ENCODE measurements at places on chromosomes 3 and 15.

DNA sequence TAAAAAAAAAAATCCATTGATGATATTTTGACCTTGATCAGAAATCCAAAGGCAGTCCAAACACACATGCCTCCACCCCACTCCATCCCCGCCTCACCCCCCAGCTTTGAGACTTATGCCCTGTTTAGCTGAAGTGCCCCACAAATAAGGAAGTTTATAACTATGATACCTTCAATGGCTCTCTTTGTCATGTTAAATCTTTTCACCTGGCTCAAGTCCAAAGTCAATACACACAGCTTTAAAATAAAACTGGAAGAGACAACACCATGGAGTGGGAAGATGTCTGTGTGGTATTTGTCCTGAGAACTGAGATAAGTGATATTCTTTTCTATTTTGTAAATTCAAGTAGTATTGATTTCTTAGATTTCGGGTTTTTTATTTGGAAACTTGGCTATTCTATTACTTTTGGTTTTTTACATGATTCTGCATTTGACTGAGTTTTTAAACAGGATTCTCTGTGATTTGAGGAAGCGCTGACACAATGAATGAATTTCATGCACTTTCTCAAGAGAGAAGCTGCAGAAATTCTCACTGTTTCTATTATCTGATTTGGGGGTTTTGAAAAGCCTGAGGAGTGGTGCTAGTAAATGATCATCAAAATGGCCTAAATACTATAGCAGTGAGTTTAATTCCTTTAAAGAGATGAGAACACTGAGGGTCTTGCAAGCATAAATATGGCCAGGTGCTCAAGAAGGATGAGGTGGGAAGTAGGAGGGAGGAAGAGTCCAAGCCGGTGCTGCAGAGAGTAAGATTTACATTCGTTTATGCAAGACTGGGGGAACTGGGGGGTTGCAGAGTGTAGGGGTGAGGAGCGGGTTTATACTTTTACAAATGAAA is 5.2 kb downstream of the FOXB1 start:
- no peak for DNase-seq

DNA sequence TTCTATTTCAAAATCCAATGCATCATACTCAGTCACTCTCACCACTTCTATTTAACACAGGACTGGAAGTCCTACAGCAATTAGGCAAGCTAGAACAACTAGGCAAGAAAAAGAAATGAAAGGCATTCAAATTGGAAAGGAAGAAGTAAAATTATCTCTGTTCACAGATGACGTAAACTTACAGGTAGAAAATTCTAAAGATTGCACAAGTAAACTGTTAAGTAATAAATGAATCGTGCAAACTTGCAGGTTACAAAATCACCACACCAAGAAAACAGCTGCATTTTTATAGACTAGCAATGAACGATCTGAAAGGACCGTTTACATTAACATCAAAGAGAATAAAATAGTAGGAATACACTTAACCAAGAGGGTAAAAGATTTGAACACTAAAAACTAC is 36.2 kb downstream of the CHST2 start:
- DNase-seq: no peak

DNA sequence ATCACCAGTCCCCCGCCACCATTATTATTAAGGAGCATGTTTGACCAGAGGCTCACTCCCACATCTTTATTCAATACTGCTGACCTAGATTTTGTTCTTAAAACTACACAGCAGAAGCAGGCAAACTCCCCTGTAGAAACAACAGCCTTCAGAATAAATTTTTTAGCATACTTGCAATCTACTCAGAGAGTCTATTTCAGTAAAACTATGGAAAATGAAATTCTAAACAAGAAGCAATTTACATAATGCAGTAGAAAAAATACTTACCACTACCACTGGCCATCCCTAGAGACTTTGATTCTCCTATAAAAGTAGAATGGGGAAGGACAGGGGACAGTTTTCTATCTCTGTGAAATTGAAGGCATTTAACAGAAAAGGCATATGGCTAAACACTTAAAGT is 76.0 kb downstream of the MAP4 start:
- no peak for DNase-seq

DNA sequence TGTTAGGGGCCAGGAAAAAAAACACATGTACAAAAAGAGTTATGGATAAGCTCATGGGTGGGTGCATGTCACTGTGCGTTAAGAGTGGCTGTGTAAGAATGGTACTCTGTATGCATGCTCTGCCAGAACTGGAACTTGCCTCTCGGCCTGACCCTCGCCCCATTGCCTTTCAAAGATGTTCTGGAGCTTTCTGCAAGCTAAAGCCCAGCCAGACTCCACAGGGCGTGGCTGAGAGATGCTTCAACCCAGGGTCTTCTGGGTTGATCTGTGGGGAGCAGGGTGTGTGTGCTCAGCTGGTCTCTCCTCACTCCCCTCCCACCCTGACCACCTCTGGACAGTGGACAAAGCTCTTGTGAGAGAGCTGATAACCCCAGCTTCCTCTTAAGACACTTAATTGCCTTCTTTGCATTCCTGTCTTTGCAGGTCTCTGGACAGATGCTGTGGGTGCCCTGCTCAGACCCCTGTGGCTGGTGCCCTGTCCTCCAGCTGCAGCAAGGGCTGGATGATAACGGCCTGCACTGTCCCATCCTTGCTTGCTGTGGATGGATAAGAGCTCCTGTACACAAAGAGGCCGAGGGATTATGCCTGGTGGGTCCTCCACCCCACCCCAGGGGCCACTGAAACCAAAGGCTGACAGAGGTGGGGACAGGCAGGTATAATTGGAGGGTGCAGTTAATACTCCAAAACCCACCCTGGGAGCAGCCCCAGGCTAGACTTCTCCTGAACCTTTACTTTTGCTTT is 28.7 kb downstream of the ALDH1L1 start:
- DNase-seq: peak; percentile 15

- no peak for DNase-seq
These were observed 62.7 kb downstream of the EXOG start for GRCh38 chr3:38558864-38559263.

DNA sequence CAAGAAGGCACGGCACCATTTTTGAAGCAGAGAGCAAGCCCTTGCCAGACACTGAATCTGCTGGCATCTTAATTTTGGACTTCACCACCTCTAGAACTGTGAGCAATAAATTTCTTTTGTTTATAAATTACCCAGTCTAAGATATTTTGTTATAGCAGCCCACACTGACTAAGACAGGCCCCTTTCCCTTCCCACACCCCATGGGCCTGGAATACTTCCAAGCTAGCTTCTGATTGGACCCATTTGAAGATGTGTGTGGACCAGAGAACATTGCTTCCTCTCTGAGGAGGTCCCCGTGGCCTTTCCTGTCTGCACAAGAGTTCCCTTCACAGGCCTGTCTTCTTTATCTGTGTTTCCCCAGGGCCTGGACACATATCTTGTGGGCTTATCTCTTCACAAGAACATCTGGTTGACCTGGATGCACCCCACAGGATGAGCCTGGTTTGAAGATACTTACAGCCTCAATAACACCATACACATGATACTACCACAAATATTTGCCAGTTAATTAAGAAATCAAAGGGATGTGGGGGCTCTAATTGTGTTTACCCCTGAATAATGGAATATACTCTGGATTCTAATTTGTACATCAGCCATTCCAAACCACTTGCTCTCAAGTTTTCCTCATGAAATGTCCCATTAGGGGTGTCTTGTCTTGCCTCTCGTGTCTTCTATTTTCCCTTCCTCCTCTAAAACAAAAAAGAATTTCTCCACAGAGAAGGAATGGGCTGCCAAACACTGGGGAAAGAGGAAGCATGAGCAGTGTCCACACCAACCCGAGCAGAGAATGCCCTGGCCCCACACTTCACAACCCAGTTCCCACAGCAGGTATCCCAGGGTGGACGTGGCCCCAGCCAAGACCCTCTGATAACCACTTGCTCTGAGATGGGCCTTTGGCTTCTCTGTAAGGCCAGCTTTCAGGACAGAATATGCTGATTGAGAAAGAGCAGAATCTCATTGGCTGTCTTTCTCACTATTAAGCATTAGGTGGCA is 42.5 kb downstream of the GLB1 start:
- no peak for DNase-seq

DNA sequence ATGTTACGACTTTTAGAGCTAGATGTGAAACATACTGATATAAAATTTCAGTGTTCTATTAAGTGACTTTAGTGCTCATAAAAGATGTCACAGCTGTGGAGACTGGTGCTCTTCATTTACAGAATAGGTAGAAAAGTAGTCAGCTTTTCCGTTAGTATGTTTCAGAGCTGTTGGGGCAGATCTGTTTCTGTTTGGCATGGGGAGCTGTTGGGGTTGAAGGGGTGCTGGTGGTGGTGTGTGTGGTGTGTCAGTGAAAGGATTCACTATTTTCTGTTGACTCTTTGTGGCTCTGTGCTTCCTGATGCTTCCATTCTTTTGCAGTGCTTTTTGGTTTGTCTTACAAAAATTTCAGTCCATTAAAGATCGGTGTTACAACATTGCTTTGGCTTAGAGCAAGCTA is 3.2 kb downstream of the UBE2E2 start:
- no peak for DNase-seq

DNA sequence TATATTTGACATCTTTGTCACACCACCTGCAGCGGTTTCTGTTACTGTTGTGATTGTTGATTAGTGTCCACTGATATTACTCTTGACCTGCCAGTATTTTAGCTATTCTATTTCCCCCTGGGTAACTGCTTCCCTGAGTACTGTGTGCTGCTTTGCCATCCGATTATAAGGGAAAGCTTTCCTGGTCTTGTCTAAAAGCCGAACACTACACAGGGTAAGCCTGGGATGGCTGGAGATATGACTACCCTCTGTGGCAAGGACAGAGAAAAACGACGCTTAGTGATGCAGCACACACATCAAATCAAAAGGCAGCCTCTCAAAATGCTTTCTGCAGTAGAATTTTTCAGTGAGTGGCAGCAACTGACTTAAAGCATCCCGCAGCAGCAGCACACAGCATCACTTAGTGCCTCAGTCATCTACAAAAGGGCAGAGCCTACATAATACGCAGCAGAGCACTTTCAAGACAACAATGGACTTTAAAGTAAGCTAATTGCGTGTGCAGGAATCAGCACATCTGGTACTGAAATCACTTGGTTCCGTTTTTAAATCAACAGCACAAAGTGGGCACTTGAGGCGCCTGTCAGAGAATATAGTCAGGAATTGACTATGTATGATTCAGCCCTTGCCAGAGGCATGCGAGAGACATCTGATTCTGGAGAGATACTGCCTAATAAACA is 656.3 kb upstream of the TGFBR2 start:
- DNase-seq: no peak

- DNase-seq: no peak
These were observed 3.3 kb downstream of the CRABP1 start for GRCh38 chr15:78343276-78344060.

DNA sequence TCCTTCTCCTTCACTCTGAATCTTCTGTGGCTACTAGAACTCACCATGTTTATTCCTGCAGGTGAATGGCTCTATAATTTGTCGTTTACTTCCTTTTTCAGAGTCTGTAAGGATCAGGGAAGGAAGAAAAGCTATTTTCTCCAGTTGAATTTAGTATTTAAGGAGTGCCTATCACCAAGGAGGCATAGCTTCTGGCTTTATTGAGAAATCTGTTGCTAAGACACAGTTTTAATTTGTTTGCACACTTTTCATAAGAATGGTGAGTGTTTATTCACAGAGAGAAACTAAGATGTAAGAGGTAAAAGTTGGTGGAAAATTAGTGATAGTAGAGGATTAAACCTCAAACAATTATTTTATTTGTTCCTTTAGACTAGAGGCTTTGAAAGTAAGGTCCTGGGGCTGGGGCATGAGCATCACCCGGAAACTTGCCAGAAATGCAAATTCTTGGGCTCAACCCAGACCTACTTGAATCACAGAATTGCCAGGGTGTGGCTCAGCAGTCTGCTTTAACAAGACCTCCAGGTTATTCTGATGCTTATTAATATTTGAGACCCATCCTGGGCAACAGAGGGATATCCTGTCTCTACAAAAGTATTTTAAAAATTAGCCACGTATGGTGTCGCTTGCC is 461.3 kb downstream of the AGBL1 start:
- no peak for DNase-seq

GRCh38 chr3:100086401-100086800 is 27.9 kb downstream of the FILIP1L start:
- DNase-seq: no peak

DNA sequence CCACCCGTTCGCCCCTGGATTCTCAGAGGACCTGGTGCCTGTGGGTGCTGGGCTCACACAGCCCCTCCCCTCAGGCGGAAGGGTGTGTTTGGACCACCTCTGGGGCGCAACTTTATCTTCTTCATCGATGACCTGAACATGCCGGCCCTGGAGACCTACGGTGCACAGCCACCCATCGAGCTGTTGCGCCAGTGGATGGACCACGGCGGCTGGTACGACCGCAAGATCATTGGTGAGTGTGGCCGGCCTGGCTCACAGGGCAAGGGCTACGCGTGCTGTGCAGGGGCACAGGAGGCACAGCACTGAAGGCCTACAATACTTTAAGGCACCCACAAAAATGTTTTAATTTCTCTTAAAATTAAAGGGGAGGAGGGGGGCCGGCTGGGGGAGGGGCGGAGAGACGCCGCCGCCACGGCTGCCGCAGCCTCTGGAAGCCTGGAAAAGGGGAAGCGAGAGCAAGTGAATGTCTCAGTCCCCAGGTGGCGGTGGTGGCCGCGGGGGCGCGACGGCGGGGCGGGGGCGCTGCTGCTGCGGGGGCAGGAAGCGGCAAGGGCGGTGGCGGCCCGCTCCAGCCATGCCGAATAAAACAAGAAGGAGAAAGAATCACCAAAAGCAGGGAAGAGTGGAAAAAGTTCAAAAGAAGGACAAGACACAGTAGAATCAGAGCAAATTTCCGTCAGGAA is 56.8 kb downstream of the DNAH1 start:
- DNase-seq: no peak

DNA sequence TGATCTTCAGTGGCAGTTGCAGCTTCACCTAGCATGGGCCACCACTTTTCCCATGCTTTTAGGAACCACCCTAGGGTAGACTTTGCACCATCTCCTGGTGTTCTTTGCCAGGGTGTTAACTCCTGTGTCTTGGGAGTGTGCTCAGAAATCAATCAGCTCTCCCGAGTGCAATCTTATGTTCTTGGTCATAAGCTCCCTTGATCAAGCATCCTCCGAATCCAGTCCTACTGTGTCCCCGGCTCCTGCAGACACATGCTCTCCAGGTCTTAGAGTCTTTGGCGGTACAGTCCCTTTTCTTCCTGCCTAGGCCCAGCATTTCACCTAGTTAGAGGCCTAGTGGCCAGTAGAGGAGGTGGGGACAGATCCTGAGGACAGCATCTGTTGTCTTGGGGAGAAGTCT is 74.7 kb upstream of the SYN2 start:
- DNase-seq: no peak

- peak; percentile 18 for DNase-seq
These were observed 193.9 kb upstream of the UBE2E1 start for GRCh38 chr3:23611737-23612295.

All from ELF-1 (cell line).